ENCODE measurements at places on chromosomes 7 and 10. TPM values are rescaled to one million over a fixed set of nuclear protein-coding genes. Genes with fewer than 3 reads are reported as not detected.

GRCh38 chr10:62541811-62542210 is 167.6 kb downstream of the ZNF365 start:
- no peaks in the 10 kb centered on the region for H3K27me3 ChIP-seq
- H3K27ac ChIP-seq: peak overlapping the region; percentile 95
- DNase-seq: peak; percentile 55
- H3K36me3 ChIP-seq: peaks cover 4% of the 10 kb centered on the region
- peak overlapping the region; percentile 29 for H3K4me3 ChIP-seq

DNA sequence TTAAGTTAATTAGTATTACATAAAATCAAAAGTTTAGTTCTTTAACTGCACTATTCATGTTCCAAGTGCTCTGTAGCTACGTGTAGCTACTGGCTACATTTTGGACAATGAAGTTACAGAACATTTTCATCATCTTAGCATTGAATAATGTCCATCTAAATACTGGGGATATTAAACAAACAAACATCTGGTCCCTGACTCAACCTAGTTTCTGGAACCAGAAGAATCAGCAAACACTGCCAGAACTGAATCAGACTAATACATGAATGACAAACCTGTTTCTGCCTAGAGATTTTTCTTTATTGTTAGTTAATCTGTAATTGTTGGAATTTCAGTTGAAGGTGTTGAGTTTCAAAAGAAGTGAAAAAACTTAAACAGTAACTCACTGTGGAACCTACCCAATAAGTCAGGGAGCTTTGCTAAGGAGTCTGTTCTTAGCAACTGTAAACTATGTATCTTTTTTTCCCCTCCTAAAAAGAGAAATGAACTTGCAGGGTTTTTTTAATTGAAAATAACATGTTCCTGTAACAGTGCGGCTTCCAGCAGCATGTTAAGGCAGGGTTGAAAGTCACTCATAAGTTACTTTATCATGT is 58.3 kb downstream of the CDK13 start:
- H3K4me3 ChIP-seq: no peak overlapping the region
- H3K27ac ChIP-seq: no peak overlapping the region

- H3K4me1 ChIP-seq: peaks cover 37% of the 10 kb centered on the region
- no peaks in the 10 kb centered on the region for H3K36me3 ChIP-seq
- no peak for DNase-seq
- H3K4me3 ChIP-seq: no peak overlapping the region
Observed at GRCh38 chr7:55504093-55504859, 68.0 kb downstream of the VOPP1 start.

GRCh38 chr7:88299126-88299525 is 7.6 kb downstream of the STEAP4 start:
- DNase-seq: no peak
- H3K4me3 ChIP-seq: no peak overlapping the region
- no peaks in the 10 kb centered on the region for H3K4me1 ChIP-seq
- H3K27ac ChIP-seq: no peak overlapping the region

The OGDHL gene
- not detected for polyA plus RNA-seq

- H3K27me3 ChIP-seq: peaks cover 64% of the 10 kb centered on the region
- peak overlapping the region; percentile 60 for H3K4me3 ChIP-seq
- H3K36me3 ChIP-seq: no peaks in the 10 kb centered on the region
- peak overlapping the region; percentile 27 for H3K27ac ChIP-seq
- H3K4me1 ChIP-seq: peaks cover 31% of the 10 kb centered on the region
Observed at GRCh38 chr10:70331486-70332268, 47.9 kb upstream of the NPFFR1 start.

GRCh38 chr10:110017907-110018306 is 10.1 kb downstream of the ADD3 start:
- H3K27me3 ChIP-seq: no peaks in the 10 kb centered on the region
- DNase-seq: no peak
- peaks cover 72% of the 10 kb centered on the region for H3K4me1 ChIP-seq
- H3K4me3 ChIP-seq: no peak overlapping the region

Data from naive B cell (primary cell).